ENCODE measurements at places on chromosomes 7 and 10.

GRCh38 chr7:29102558-29103151 is 43.7 kb downstream of the CPVL start:
- no peak for ATAC-seq

DNA sequence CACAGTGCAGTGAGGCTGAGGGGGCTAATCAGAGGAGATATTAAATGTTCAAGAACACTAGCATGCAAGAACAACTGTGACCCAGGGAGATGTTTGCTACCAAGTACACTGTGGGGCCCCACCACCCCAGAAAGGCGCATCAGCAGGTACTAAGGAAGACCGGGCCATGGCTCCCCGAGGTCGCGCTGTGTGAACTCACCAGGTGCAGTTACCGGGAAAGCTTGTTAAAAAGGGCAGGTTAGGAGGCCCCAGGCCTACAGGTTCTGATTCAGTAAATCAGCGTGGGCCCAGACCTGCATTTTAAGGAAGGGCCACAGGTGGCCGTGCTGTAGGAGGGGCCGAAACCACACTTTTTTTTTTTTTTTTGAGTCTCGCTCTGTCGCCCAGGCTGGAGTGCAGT is 54.6 kb downstream of the TMEM209 start:
- peak; percentile 64 for ATAC-seq

DNA sequence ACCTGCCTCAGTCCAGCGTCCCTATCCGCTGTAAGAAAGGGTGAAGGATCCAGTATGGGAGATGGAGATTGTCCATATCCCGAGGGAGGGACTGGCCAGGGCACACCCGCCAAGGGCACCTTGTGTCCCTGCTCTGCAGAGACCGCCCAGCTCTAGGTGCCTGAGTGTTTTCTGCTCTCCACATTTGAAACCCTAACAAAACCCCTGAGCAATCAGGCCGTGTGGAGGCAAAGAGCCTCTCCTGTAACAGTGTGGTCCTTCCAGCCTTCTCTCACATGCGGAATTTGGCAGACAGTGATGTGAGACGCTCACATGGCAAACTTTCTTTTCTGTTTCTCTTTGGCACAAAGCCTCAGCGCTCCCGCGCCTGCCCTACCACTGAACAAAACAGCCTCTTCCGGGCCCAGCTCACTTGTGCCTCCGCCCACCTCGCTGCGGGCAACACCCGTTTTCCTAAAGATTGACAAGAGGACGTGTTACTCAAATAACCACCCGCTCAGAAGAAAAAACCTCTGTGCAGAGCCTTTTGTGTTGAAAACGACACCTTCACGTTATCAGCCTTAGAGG is 514.8 kb downstream of the DNAJB6 start:
- no peak for ATAC-seq

- no peak for ATAC-seq
These were observed 136.7 kb downstream of the EGFR start for GRCh38 chr7:55155351-55156117.

- no peak for ATAC-seq
These were observed 143.5 kb upstream of the GHITM start for GRCh38 chr10:83995738-83996331.
